ENCODE measurements at places on chromosomes 7 and 10.

GRCh38 chr7:96414931-96415292 lies 93.0 kb upstream of the SLC25A13 start:
- peak; percentile 63 for DNase-seq

GRCh38 chr7:24058953-24059352 lies 225.0 kb upstream of the NPY start:
- DNase-seq = no peak

DNA sequence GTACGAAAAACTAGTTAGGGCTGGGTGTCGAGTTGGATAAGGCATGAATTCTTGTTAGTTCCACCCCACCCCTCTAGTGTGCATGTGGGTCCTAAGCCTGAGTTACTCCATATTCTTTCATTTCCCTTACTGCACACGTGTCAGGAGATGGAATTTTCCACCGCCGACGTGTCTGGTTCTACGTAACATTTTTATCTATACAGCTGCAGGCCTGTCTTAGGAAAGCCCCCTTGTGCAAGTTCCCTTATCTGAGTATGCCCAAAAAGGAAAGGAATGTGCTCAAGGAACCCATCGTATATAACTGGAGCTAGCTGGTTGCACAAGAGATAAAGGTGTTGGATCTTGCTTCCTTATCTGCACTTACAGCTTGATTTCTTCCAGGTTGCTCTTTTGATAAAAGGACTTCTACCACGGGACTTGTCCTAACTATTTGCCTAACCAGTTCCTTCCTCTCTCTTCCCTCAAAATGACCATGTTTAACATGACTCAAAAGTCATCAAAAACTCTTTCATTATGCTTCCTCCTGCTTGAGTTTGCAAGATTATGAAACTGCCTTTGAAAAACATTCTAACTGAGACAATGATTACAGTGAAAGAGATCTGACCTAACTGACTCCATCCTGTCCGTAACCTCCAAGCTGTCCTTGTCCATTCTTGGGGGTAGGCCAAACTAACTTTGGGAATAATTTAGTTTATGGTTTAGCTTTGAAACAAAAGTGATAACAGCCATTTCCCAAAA lies 181.4 kb downstream of the AKR1D1 start:
- no peak for DNase-seq

- no peak for DNase-seq
These were observed 53.7 kb upstream of the KDM7A start for GRCh38 chr7:140230516-140230860.

DNA sequence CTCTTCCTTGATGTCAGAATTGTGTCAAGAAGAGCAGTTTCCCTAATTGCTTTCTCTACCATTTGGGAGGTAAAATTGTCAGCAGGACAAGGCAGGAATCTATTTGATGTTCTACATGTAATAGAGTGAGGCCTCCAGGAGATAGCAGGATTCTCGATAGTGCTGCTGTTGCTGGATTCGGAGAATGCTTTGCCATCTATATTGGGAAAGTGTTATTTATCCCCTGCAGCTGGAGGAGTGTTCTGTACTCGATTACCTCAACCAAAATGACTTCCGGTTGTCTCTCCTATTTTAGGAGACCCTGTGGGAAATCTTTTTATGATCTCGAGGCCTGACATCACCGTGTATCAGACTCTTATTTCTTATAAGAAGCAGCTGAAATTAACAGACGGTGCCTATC lies 217.1 kb downstream of the TMEM178B start:
- no peak for DNase-seq

- no peak for DNase-seq
These were observed 126.1 kb upstream of the AGR3 start for GRCh38 chr7:17007841-17008240.

- DNase-seq = no peak
These were observed 51.7 kb downstream of the DIP2C start for GRCh38 chr10:637771-638195.
